ENCODE measurements at places on chromosomes 12 and 14.

DNA sequence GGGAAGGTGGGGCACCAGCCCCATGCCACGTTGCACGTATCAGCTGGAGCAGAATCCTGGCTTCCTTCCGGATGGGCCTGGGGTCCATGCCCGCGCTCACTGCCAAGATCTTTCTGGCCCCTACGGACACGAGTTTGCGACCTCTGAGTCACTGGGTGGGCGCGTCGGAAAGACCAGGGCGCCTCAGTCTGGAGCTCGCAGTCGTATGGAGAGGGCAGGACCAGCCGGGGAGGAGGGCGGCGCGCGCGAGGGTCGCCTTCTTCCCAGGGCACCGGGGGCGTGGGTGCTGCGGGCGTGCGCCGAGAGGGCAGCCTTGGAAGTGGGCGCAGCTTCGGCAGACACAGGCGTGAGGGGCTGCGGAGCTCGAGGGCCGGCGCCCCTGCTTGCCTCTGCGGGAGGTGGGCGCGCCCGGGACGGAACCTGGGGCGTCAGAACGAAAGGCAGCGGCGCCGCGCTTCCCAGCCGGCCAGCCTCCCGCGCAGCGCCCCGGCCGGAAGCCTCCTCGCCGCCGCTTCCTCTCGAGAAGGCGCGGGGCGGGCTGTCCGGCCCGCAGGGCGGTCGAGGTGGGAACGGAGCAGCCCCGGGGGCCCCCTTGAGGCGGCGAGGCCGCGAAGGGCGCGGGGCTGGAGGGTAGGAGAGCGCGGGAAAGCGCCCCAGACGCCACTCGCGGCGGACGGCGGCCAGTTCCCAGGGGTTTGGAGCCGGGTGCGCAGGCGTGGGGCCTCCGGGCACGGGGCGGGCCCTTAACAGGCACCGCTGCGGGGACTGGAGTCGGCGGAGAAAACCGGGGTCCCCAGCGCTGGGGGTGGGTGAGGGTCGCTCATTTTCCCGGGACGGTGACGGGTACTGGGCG, at the start of gene ARL6IP4:
TSS of gene ARL6IP4 (plus strand) at position 499 of the 853 bp plus-strand sequence. CDS start 459 bp downstream, outside the sequence.
- DNase-seq = no peak

- DNase-seq = no peak
These were observed 48.1 kb downstream of the KDM2B start for GRCh38 chr12:121532503-121533393.

DNA sequence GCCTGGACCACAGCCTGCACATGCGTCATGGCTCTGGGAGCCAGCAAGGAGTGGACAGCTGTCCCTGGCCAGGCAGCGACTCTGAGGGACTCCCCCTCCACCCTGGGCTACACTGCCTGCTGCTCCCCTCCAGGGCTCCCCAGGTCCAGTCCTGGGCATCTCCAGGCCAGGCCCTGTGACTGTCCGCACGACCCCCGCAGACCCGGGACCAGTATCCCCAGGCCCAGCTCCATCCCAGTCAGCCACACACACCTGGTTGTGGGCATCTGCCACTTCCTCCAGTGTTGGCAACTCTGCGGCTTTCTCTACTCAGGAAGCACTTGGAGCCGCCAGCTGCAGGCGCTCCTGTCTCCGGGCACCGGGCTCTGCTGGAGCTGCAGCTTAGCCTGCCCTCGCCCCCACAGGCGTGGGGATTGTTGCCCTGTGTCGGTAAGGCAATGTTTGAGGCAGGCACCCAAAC, 2.4 kb downstream of the ULK1 start:
- DNase-seq = no peak

DNA sequence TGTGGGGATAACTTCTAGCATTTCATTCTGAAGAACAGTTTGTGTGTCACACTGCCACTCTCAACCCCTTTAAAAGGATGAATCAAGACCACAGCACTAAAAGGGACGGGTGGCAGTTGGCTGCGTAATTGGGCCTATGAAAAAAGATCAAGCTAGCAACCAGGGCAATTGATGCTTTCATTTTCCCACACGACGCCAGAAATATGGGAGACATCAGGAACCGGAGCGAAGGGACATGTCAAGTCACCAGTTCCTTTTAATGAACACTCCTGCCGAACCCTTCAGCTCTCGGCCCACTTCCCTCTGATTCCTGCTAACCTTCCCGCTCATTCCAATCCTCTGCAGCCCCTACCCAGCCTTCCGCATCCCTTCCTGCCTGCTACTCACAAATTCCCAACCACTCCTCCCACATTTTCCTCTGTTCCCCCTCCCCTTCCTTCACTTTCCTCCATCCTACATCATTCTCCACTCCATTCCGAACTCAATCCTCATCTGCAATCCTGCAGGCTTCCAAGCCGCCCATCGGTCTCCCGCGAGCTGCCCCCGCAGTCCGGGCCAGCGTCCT, 753 bp downstream of the CSRNP2 start:
- peak; percentile 18 for DNase-seq

DNA sequence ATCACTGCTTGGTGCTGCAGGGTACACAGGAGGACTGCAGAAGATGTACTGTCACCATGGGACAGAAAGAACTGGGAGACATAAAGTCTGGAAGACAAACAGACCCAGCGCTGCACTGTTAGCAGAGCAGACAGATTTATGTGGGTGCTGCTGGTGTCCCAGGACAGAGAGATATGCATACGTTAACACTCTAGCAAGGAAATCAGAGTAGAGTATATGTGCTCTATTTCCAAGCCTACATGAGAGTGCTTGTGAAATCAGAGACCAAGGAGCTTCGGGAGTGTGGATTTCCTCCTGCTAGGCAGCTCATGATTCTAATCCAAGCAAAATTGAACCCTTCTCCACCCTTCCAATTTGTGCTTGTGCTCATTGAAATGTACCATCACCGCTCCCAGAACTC, 416.5 kb downstream of the VRK1 start:
- no peak for DNase-seq

- DNase-seq = no peak
These were observed 37.8 kb downstream of the ATF7IP start for GRCh38 chr12:14403293-14403692.

- no peak for DNase-seq
These were observed 18.5 kb downstream of the RPGRIP1 start for GRCh38 chr14:21298358-21298757.

DNA sequence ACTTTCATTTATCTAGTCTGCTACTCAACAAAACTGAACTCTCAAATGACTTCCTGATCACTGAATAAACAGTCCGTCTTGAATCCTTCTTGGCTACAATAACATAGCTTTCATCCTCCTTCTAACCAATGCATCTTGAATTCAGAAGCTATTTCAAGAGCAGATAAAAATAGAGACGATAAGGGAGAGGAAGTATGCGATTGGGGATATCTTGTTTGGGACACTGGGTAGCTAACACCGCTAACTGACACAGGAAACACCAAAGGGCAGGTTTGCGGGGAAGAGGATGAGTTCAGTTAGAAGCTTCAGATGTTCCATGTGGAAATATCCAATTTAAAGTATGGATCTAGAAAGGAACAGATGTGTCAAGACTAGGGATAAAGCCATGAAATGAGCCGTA, 102.5 kb downstream of the SLC41A2 start:
- DNase-seq = no peak

DNA sequence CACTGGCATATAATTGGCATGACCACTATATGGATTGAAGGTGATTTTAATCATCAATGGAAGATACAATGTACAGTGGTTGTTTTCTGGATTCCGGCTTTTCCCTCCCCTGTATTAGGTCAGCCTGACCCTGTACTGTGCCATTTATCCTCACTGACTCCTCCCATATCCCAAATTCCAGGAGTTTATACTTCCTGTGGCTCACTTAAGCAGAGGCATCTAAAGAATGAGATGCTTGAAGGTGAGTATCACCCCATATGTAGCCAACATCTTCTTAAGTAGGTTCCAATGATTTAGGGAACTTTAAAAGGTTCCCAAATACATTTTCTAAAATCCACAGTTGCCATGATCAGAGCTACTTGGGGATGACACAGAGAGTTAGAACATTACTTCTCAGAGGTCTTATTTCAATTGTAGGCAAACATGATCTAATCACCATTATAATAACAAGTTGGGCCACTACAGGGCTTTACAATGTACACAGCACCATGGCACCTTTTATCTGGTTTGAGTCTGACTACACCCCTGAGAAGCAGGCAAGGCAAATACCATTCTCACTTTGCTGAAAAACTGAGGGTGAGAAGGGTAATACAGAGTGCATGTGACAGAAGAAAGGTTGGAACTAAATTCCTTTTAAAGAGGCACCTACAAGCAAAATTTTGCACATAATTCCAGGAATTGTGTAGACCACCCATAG, 212.3 kb upstream of the GARIN6 start:
- DNase-seq = no peak

- no peak for DNase-seq
These were observed 26.5 kb downstream of the CD9 start for GRCh38 chr12:6226679-6227051.

- DNase-seq = no peak
These were observed 24.7 kb downstream of the APAF1 start for GRCh38 chr12:98669751-98670150.

DNA sequence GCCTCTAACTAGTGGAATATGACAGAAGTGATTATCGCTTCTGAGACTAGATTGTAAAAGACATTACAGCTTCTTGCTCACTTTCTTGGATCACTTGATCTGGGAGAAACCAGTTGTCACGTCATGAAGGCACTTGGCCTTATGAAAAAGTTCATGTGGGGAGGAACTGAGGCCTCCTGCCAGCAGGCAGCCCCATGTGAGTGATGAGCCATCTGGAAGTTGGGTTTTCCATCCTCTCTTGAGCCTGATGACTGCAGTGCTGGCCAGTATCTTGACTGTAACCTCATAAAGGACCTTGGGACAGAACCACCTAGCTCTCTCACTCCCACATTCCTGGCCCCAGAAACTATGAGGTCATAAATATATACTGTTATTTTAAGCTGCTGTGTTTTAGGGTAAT, 28.0 kb downstream of the TTLL5 start:
- peak; percentile 84 for DNase-seq

GRCh38 chr14:56787530-56787929, 22.7 kb downstream of the OTX2 start:
- DNase-seq = no peak
